ENCODE measurements at places on chromosomes 11 and 22.

GRCh38 chr11:57305523-57305922 is 19.2 kb downstream of the TNKS1BP1 start:
- DNase-seq, result no peak

DNA sequence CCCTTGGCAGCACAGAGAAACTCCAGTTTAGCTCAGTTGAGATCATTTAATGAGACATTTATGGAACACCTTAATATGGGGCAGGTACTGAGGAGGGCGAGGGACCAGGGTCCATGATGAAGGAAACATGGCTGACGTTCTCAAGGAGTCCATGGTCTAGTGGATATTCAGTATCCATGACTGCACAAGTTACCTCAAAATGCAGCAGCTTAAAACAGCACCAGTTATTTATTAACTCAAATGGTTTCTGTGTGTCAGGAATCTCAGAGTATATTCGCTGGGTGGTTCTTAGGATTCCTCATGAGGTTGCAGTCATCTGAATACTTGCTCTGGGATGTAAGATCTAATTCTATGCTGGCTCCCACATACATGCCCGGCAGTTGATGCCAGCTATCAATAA is 346.8 kb downstream of the LARGE1 start:
- DNase-seq, result no peak

- no peak for DNase-seq
These were observed 169.6 kb upstream of the ANO3 start for GRCh38 chr11:26162291-26162690.

- DNase-seq, result no peak
These were observed 132.1 kb downstream of the DSCAML1 start for GRCh38 chr11:117664897-117665296.

DNA sequence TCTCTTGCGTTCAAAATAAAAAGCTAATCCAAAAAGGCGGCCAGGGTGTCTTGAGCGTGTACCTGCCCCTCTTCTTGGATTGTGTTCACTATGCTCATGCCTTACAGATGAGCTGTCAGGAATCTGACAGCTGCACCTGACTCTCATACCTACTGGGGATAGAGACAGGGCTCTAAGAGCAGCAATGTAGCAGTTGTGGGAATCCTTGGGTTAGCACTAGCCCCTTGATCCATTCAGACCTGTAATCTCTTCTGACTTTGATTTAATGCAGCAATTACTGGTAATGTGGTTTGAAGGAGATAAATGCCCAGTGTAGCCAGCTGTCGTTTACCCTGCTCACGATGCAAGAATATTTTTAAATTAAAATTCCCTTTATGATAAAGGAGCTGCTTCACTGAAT is 145.8 kb downstream of the APOL5 start:
- no peak for DNase-seq

DNA sequence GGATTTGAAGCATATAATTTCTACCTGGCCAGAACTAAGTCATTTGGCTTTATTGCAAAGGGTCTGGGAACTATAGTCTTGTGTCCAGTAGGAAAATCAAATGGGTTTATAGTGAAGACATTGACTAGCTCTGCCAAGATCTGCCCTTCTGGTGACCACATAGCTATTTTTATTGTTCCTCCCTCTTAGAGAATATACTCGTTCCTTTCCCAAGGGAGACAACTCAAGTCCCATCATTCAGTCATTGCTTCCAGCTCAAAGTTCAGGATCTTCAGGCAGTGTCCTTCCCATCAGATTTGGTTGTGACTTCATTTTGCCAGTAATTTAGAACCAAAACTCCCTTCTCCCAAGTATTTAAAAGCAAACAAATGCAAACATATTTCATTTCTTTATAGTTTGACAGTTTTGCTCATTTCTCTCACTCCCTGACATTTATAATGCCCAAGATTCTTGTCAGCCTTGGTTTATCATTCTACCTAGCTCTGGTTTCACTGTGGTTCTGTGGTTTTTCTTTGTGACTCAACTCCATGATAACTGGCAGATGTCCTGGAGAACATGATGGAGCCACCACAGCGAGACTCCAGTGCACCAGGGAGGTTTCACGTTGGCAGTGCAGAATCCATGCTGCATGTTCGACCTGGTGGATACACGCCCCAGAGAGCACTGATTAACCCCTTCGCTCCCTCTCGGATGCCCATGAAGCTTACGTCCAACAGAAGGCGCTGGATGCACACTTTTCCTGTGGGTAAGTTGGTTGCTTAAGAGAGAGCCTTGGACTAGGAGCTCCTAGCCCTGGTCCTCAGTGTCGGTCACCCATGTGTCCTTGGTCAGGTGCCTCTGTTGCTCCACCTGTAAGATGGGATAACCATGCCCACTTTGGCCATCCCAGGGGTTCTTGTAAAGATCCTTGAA is 64.9 kb downstream of the DEPDC5 start:
- DNase-seq, result peak; percentile 23

- DNase-seq, result no peak
These were observed 433.7 kb upstream of the B3GAT1 start for GRCh38 chr11:134845474-134846327.

DNA sequence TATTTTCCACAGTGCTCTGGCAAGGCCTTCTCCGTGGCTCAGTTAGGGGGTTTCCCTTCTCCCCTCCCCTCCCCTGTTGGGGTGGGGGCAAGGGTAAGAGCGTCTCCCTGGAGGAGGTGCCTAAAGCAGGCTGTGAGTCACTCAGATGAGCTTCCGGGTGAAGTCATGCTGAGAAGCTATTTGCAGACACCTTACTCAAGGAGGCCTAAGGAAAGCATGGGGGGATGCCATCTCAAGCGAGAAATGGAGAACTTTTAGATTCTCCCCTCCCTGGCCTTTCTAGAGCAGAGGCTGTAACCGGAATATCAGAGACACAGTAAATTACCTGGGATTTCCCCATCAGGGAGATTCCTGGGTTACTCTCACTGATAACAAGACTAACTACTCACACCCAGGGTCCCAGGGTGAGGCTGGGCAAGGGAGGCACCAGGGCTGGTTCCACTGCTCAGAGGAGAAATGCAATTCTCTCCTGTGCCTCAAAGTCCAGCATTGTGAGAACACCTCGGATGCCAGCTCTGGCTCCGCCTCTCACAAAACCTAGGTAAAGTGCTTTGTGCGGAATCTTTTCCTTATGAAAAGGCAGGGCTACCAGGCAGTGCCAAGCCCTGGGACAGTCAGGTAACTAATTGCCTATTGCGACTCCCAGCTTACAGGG is 123.6 kb downstream of the ABTB2 start:
- DNase-seq, result peak; percentile 21

GRCh38 chr11:20122131-20122530 is 38.1 kb downstream of the DBX1 start:
- no peak for DNase-seq

DNA sequence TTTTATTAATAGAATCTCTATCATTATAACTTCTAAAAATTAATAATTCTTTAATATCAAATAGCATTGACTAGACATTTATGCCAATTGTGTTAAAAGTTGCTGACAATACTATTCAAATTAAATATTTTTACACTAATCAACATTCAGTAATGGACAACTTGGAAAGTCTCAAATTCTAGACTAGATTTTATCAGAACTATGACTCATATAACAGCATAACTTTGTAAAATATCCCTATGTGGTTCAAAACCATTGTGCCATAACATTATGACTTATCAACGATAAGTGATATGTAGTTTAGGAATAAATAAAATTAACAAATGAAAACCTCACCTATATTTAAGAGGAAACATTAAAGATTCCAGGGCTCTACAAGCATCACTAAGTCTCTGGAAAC is 291.8 kb downstream of the SBF2 start:
- DNase-seq, result no peak

DNA sequence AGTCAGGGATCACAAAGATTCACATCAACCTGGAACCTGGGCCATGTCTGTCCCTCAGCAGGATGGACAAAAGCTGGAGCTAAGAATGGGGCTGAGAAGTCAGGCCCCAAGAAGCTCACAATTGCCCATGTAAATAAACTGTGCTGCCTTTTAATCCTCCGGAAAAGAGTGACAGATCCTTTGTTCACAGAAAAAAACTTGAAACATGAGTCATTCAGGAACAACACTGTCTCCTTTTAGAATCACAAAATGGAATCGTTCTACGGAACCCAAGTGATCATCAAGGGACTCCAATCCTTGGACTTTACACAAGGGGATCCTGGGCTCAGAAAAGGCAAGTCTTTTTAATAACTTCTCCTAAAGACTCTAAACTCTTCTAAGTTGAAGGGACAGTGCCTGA is 36.1 kb downstream of the RELT start:
- DNase-seq, result no peak

GRCh38 chr11:134237557-134237922 is 13.1 kb downstream of the VPS26B start:
- DNase-seq, result no peak

- peak; percentile 96 for DNase-seq
These were observed 1.2 kb downstream of the ARHGEF17 start for GRCh38 chr11:73308961-73309919.

GRCh38 chr11:60703374-60703773 is 4.0 kb downstream of the MS4A8 start:
- no peak for DNase-seq

DNA sequence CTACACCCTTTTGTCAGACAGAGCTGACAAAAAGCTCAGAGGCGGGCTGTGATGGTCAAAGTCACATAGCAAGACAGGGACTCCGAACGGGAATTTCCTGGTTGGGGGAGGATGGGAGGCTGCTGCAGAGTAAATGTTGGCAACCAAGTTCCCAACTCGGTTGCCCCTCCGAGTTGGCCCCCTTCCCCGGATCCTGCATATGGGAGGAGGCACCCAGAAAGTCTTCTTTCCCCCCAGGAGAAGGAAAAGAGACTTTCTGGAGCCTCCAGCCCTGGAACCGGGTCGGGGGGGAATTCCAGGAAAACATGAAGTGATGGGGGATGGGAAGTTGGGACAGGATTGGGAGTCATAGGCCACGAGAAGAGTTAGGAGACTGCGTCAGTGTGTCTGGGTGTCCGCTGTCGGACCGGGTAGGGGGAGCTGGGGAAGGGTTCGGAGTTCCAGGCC is 614 bp downstream of the SELENOM start:
- DNase-seq, result no peak

GRCh38 chr11:18578975-18579598 is 9.4 kb downstream of the UEVLD start:
- DNase-seq, result no peak

GRCh38 chr11:126997196-126997595 is 3.4 kb downstream of the KIRREL3 start:
- peak; percentile 27 for DNase-seq

GRCh38 chr11:32422545-32422944 is 12.8 kb downstream of the WT1 start:
- no peak for DNase-seq

DNA sequence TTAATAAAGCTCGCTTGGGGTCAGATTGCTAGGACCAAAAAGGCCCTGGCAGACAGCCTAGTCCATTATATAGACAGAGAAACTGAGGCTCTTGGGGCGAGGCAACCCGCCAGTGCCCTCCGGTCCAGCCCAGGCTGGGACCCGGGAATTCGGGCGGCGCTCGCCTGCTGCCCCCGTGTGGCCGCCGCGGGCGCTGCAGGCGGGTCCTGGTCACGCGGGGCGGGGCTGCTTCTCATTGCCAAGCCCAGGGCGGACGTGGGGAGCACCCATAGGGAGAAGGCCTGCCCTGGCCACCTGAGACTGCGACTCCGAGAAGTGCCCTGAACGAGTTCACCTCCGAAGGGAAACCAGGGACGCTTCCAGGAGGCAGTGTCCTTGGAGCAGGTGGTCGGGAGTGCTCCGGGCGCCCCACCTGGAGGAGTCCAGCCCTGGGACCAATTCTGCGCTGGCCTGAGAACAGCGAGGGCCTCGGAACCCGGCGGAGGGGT is 36.0 kb upstream of the CSNK1E start:
- DNase-seq, result peak; percentile 24

DNA sequence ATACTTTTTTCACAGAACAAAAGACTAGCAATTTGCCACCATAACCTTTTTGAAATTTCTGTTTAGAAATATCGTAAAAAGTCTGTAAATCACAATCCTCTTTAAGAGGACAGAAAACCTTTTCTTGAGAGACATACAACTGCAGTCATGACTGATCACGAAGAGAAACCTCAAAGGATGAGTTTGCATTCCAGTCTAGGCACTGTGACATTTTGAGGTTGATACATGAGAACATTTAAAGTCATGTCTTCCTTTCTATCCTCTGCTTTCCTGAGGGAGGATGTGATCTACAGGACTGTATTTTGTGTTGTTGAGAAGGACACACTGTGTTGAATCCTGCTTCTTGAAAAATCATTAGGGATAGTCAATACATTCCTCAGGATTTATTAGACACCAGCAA is 476.7 kb upstream of the CCDC179 start:
- DNase-seq, result peak; percentile 10

DNA sequence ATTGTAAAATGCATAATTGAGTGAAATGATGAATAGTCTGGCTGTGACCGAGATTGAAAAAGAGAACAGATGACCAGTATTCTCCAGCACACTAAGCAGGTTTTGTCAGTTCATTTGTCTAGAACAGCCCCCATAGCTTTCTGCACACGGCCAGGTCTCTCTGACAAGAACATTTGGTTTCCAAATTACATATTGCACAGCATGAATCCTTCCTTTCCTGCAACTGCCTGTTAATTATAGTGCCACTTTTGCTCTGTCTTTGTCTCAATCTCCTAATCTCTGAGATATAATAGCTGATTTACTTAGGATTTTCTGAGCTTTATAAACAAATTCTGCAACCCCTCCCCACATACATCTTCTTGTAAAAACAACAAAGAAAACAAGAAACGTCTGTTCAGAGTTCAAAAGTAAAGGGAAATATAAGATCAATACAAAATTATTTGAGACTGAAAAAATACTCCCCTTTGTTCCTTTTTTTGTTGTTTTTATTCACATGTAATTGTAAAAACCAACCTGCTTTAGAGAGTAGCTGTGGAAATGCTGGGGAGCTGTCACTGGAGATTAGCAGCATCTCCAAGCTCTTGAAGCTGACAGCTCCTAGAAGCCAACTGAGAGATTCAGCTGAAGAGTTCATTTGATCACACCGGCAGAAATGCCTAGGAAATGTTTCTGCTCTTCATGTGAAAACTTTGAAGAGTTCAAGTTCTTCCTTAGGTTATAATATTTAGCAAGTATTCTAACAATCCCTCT is 998.1 kb downstream of the DLG2 start:
- no peak for DNase-seq

DNA sequence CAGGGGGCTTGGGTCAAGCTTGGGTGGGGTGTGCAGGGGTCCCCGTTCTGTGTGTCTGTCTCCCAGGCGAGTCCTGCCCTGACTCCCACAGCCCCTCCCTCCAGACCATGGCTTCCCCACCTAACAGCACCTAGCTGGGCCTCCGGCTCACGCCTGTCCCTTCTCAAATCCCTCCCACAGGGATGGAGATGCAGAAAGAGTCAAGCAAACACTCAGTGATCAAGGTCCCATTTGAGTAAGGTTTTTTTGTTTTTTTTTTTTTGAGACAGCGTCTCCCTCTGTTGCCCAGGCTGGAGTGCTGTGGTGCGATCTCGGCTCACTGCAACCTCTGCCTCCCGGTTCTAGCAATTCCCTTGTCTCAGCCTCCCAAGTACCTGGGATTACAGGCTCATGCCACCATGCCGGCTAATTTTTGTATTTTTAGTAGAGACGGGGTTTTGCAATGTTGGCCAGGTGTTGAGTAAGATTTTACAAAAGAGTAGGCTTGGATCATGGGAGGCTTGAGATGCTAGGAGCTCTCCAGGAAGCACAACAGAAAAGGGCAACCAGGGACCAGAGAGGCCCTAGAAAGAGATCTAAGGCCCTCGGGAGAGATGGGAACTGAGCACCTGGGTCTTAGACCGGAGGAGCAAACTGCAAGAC is 5.7 kb downstream of the APOBEC3D start:
- DNase-seq, result no peak

GRCh38 chr11:9078113-9079086 is 13.0 kb downstream of the SCUBE2 start:
- DNase-seq, result no peak

- DNase-seq, result no peak
These were observed 171.8 kb downstream of the DSCAML1 start for GRCh38 chr11:117625237-117625636.

- DNase-seq, result no peak
These were observed 18.1 kb downstream of the DRD4 start for GRCh38 chr11:655036-655726.

Measured in HFFc6 (cell line).